ENCODE measurements at places on chromosomes 1 and 21.
A peak's percentile ranks its signal among the peaks of the same experiment; 100 is the strongest.

DNA sequence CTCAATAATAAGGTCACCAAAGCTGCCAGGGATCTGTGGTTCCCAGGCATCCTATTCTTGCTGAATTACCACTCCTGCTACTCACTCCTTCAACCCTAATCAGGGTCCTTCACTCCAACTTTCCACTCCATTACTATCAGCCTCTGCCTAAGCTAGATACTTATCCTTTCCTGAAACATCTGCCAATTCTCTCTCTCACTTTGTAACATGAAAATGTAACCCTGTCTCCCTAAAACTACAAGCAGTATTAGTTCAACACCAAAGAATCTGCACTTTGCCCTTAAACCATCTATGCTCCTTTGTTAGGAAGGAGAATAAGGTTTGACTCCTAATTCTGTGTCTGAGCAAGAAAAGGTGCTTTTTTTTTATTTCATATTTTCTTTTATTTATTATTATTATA lies 15.5 kb upstream of the CXADR start:
- no peak for DNase-seq

DNA sequence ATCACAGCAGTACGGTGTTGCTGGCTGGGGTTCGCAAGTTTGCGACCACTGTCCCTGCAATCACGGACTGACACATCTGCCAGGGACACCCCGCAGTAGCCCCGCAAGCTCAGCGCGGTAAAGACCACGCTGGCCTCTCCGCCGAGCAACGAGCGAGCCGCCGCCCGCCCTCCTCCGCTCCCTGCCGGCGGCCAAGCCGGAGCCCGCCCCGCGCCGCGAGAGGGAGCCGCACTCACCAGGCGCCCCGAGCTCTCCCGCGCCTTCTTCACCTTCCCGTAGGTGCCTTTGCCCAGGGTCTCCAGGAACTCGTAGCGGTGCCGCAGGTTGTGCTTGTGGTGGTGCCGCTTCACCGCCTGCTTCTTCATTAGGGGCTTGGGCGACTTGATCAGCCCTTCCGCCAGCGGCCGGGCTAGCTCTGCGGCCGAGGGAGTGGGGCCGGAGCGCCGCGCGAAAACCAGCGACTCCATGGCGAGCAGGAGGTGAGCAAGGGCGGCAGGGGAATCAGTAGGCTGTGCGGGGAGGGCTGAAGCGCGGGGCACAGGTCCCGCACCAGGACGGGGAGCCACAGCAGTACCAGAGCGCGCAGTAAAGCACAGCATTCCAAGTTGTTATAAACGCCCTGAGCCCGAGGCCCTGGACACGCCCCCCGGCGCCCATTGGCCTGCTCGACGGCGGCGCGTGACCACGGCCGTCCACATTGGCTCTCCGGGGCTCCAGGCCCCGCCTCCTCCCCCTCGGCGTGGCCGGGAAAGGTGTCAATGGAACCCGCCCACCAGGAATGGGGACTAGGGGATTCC lies at the start of gene NUAK2:
Gene NUAK2, minus strand, starts transcription at position 584 of the 797 bp plus-strand sequence. Its CDS starts 117 bp downstream, at position 467.
- peak; percentile 64 for DNase-seq

DNA sequence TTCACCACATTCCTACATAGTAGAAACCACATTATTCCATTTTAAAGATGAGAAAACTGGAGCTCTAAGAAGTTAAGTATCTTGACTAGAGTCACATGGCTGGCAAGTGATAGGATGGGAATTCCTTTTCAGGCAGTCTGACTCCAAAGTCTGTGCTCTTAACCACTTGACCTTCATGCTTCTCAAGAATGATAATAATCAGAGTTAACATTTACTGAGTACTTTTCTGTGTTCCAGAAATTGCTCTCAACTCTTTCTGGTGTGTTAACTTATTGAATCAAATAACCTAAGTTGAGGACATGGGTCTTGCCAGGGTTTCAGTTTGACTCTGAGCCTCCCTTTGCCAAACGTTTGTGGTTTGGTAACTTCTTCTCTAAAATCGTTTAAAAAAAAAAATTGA lies 169.4 kb downstream of the RASAL2 start:
- DNase-seq = no peak

GRCh38 chr1:53562291-53562980 lies 103.2 kb downstream of the DMRTB1 start:
- peak; percentile 53 for DNase-seq

DNA sequence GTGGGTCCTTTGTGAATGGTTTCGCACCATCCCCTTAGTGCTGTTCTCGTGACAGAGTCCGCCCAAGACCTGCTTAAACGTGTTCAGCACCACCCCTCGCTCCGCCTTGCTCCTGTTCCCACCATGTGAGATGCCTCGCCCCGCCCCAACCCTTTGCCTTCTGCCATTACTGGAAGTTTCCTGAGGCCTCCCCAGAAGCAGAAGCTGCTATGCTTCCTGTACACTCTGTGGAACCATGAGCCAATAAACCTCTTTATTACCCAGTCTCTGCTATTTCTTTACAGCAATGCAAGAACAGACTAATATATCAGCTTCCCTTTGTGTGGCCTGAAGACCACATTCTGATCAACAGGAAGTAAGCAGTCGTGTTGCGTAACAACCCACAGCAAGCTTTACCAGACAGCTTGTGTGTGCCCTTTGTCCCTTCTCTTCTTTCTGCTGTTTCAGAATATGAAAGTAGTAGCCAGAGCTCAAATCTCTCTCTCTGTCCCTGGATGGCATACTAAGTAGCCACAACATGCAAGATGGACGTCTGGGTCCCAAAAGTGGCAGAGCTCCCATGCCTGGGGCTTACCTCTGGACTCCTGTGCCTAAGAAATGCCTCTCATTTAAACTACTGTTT lies 14.1 kb downstream of the HENMT1 start:
- peak; percentile 40 for DNase-seq

GRCh38 chr1:147664206-147664605 lies 6.1 kb downstream of the ACP6 start:
- DNase-seq = no peak

DNA sequence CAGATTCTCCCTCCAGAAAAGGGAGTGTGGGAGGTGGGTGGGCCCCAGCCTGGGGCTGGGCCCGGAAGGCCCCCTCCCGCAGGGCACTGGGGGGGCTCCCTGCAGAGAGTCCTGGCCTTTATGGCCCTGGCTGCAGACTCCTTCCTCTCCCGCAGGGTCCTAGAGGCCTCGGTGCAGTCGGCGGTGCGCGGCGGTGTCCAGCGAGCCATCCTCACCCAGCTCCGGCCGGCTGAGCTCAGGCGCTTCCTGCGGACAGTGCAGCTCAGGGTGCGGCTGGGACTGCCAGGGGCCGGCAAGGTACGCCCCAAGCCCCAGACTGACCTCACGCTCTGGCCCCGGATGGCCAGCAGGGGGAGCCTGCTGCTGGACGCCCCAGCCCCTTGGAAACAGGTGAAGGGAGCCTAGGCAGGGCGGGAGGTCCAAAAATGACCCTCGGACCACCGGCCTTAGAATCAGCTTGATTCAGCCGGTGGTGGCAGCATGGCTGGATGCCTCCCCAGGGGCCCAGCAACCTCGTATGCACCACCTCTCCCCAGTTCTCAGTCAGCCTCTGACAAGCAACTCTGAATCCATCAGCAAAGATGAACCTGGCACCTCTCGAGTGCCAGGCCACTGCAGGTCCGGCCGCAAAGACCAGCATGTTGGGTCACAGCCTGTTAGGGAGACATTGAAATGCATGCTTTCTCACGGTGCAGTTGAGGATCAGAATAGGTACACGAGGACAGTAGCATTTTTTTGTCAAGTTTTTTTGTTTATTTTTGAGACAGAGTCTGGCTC lies 20.6 kb downstream of the MTHFR start:
- no peak for DNase-seq

DNA sequence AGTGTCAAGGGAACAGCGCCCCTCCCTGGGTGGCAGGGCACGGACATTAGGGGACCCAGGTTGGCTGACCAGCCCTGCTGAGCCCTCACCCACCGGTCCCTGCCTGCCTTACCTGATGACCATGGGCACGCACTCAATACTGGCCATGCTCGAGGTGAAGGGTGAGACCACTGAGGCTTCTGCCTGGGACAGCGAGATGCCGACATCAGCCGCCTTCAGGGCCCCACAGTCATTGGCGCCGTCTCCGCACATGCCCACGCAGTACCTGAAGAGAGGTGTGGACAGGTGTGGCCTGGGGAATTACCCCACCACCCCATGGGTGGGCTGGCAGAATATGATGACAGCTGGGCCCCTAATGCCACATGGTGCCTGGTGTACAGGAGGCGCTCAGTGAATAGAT lies 7.8 kb upstream of the MFAP2 start:
- no peak for DNase-seq

DNA sequence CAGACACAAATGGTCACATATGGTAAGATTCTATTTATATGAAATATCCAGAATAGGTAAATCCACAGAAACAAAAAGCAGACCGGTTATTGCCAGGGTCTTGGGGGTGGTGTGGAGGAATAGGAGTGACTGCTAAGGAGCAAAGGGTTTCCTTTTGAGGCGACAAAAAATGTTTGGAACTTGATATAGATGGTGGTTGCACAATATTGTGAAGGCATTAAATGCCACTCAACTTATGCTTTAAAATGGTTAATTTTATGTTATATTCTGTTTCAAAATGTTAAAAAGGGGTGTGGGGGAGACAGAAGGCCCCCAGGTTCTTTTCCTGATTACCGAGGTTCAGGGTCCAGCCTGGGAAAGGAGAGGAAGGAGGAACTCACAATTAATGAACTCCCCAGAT lies 304.4 kb downstream of the RRAGC start:
- no peak for DNase-seq

- DNase-seq = no peak
These were observed 2.0 kb upstream of the COQ8A start for GRCh38 chr1:226937940-226938725.

DNA sequence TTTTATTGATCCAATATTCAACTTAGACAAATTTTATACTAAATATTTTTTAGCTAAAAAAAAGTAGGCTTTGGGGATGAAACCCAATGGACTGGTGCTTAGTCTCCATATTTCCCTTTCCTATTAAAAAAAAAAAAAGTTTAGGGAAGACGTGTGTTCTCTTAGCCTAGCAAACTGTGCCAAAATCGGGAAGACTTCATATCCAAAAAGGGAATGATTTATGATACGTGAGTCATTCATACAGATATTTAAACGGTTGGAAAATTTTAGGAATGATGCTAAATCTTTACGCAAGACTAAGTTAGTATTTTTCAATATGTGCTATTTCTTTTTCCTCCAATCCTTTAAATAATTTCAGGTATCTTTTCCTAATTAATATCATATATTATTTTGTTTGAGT lies 50.7 kb downstream of the SPATA17 start:
- DNase-seq = no peak

- no peak for DNase-seq
These were observed 104.8 kb upstream of the SLC44A3 start for GRCh38 chr1:94715321-94715720.

- no peak for DNase-seq
These were observed 14.1 kb downstream of the CRP start for GRCh38 chr1:159700312-159700711.

GRCh38 chr1:224435999-224436398 lies 1.4 kb upstream of the WDR26 start:
- no peak for DNase-seq

GRCh38 chr1:172499636-172500141 lies 33.3 kb upstream of the SUCO start:
- DNase-seq = no peak

DNA sequence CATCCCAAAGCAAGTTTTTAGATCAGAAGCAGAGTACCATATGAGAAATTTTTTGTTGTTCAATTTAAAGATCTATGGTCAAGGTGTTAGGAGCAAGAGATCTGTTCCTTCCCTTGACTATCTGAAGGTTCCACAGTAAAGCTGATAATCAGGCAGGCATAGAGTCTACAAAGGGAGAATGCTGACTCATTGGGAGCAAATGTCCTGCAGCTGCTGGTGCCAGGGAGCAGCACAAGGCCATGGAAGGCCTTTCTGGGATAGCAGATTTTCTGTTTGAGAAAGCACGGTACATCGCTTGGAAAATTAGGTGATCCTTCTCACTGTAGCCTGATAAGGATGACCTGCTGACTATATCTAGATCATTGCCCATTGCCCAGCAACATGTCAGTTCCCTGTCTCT lies 210.1 kb upstream of the C1orf87 start:
- no peak for DNase-seq

GRCh38 chr1:117708323-117709248 lies 102.7 kb downstream of the TENT5C start:
- DNase-seq = no peak
